ENCODE measurements at places on chromosomes 3 and 15.

DNA sequence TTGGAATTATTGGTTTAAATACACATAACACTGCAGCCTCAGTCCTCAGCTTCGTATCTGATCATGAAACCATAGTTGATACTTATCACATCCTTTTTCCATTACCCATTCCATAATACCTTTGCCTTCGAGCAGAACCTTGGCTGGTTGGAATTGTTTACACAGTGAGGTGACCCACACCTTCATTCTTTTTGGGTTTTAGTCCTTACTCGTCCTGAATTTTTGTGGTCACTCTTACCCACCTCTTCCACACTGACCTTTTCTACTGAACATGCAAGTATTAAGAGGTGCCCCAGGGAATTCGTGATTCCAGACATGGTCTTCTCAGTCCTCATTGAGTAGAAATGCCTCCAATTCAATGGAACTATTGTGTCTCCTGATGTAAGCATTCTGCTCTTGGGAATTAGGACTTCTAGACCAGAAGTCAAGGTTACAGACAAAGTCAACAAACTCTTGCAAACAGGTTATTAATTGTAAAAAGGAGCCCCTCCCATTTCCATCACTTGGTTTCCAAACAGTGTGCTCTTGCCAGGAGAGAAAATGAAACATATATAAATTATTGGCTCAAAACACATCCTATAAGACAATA, 37.7 kb downstream of the SCN11A start:
- DNase-seq: no peak

DNA sequence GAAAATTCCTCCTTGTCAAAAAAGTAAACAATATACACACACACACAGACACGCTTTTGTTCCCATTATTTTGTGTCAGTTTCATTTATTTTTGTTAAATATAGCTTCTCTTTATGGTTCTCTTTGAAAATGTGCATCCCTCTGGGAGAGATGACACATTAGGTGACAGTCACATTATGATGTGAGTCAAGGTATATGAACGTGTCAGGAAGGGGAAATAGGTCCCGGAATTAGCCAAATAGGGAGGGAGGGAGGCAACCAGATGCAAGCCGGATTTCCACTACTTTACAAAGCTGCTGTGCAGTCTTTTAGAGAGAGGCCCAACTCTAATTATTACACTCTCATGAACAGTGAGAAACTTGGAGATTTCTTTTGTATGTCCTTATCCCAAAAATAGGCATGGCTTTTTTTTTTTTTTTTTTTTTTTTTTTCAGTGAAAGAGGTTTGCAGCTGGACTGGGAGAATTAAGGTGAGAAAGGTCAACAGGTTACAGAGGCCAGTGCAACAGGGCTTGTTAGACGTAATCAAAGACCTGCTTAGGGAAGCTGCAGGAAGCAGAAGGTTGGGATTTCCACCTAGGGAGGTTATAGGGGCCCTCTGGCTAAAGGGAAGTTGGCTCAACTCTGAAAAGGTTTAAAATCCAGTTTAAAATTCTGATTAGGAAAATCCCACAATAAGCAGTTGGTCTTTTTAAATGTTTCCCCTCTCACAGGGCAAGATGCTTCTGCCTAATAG, 240.5 kb upstream of the UBE2E1 start:
- no peak for DNase-seq

GRCh38 chr3:52017586-52017985, 21.9 kb upstream of the RPL29 start:
- DNase-seq: no peak

DNA sequence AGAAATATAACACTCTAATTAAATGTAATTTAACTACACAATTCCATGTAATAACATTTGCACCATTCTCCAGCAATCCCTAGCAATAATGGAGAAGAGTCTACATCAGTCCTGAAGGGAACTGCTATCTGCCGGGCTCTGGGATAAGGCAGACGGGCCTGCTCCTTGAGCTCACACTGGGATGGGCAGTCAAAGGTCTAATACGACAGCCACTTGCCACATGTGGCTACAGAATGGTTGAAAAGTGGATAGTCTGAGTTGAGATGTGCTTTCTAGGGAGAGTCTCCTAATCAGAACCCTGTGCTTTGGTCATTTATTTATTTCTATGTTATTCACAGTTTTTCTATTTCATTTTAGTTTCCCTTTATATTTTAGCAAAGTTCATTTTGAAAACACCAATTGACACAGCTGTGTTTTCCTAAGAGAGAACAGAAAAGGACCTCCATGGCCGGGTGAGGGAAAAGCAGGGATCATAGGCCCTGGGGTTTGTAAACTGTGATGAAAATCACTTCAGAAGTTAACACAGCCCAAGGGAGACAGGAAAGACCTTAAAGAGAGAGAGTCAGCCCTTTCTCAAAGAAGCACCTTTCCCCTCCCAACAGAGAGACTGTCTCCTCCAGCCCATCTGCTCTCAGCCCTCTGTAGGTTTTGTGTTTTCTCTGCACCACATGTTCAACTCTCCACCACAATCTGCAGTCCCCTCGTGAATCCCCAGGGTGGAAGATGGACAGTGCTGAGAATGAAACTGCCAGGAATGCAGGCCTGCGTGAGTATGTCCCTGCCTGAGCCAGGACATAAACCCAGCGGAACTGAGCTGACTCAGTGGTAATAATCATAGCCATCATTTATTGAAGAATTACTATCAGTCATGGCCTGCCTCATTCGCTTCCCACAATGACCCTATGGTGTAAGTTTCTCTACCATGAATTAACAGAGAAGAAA, 11.6 kb downstream of the FSIP1 start:
- DNase-seq: no peak

DNA sequence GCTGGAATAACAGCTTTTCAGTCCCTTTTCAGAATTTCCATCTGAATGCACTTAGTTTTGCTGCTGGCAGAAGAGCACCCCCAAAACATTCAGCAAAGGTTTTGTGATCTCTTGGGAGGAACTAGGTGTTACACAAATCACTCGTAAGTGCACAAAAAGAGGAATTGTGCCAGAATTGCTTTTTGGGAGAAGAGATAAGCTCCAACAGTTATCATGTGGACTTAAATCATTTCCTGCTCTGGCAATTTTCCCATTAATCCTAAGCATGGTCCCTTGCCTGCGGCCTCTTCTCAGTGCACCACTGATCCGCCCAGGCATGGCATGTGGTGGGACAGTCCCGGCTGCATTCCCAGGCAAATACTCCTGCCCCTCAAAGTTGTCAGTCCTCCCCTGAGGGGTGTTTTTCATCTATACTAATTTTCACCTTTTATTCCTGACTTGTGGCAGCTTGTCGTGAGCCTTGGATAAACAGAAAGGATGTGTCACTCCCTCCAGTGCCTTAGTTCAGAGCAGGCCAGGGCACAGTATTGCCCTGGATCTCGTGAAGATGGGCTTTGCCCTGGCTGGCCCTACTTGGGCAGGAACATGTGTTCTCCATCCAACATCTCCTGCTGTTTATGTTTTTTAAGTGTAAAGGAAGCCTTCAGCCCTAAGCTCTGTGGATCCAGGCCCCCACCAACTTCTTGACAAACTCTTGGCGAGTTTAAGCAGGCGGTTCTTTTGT, 44.6 kb upstream of the VILL start:
- DNase-seq: no peak
